ENCODE measurements at places on chromosomes 2 and 18.

- DNase-seq = no peak
Observed at GRCh38 chr2:3986530-3987258, 283.3 kb downstream of the DCDC2C start.

GRCh38 chr2:47528874-47529273 is 125.9 kb downstream of the MSH2 start:
- DNase-seq = no peak

DNA sequence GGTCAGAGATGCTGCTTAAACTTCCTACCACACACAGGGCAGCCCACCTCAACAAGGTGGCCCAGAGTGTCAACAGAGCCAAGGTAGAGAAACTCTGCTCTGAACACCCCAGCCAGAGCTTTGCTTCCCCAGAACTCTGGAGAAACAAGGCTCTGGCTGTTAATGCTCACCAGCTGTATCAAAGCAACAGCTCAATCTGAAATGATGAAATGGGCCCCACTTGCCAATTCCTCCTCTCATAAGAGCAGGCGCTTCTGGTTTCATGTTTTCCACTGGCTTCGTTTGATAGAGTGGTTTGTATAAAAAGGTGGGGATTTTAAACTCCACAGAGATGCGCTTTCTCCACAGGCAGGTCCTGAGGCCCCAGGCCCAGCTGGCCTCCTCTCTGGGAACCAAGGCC is 60.9 kb upstream of the TFCP2L1 start:
- DNase-seq = no peak

DNA sequence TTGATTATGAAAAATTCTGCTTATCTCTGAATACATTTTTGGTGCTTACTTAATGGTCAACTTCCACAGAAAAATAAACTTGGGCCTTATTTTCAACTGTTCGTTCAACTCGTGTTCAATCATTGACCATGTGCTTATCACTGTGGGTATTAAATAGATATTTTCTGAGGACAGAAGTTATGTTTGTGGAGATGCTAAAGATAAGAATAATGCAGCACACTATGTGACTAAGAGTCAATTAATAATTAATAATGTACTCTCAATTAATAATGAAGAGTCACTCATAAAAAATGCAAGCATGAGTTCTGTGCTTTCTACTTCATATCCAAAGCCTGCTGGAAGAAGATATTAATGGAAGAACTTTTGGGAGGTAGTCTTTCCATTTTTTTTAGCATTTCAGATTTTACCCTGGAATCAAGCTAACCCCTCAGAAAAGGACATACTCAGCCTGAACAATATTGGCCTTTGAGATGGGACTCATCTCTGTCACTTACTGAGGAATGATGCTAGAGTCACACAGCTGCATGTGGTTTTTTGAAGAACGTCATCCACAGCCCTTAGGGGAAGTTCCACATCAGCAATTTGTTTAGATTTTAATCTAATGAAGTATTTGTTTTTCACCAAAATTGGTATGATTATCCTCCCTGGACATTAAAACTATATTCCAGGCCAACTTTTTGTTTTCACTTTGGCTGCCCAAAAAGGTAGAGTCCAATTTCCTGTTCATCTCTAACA is 191.9 kb upstream of the CRIM1 start:
- no peak for DNase-seq

GRCh38 chr2:144663207-144663606 is 143.3 kb upstream of the ZEB2 start:
- DNase-seq = no peak

- no peak for DNase-seq
Observed at GRCh38 chr18:50372743-50373142, 2.1 kb upstream of the SKA1 start.

- no peak for DNase-seq
Observed at GRCh38 chr2:397521-397920, 109.6 kb upstream of the ALKAL2 start.

DNA sequence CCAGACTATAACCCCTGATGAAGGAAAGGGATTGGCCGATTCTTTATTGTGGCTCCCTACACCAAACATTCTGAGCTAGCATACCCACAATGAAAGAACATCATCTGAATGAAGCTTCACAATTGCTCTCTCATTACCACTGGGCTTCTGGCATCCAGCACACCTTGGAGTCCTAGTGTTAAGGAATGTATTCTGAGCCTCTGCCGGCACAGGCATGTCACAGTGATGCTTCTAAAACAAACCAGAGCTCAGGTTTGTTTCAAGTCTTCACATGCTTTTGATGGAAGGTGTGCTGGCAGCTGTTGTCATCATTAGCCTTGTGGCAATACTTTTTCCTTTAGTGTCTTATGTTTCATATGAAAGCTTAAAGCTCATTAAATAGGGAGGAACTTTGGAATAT is 76.3 kb upstream of the RBBP8 start:
- no peak for DNase-seq

GRCh38 chr2:108533832-108534583 is at the start of gene LIMS1:
Gene LIMS1 (plus strand): TSS chr2:108534470. CDS start chr2:108534563, 93 bp downstream.
- peak; percentile 77 for DNase-seq

GRCh38 chr2:198662905-198663304 is 794.8 kb downstream of the SATB2 start:
- no peak for DNase-seq

DNA sequence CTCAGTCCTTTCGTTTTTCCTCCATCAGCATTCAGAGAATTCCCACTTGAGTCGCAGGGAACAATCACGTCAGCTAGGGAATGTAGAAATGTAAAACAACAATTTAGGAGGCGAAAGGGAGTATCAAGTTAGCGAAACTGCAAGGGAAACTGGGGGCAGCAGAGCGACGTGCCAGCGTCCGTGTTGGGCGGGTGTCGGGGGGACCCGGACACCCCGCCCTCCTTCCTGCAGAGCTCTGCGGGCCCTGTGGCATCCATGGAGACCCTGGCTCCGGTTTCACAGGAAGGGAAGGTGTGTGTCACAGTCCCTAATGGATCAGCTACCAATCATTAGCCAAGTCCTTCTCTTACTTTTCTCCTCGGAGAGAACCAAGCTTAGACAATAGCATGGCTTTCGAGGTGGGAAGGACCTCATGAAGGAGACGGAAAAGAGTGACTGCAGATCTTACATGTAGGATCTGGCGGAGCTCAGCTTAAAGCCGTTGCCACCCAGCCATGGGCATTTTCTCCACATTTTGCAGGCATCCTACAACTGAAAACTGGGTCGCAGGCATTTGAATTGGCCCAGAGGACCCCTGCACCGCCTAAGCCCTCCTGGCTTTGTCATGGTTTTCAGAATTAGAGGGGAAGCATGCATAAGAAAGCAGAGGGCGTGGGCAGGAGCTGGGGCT is 33.7 kb downstream of the SOX11 start:
- DNase-seq = no peak

DNA sequence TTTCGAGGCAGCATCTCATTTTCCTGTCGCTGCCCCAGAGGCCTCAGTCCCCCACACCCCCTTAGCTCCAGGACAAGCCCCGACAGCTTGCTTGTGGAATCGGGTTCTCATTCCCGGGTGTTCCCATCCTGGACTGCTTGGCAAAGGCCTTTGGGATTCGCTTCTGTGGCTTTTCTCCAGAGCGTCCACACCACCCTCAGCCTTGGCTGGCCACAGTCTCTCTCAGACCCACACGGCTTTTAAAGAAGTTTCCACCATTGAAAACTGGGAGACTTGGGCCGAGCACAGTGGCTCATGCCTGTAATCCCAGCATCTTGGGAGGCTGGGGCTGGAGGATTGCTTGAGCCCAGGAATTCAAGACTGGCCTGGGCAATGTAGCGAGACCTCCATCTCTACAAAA is 2.7 kb downstream of the ESPNL start:
- DNase-seq = no peak
